ENCODE measurements at places on chromosomes 2 and 18.

- DNase-seq = no peak
These were observed 86.9 kb downstream of the ATAD2B start for GRCh38 chr2:23839919-23840578.

DNA sequence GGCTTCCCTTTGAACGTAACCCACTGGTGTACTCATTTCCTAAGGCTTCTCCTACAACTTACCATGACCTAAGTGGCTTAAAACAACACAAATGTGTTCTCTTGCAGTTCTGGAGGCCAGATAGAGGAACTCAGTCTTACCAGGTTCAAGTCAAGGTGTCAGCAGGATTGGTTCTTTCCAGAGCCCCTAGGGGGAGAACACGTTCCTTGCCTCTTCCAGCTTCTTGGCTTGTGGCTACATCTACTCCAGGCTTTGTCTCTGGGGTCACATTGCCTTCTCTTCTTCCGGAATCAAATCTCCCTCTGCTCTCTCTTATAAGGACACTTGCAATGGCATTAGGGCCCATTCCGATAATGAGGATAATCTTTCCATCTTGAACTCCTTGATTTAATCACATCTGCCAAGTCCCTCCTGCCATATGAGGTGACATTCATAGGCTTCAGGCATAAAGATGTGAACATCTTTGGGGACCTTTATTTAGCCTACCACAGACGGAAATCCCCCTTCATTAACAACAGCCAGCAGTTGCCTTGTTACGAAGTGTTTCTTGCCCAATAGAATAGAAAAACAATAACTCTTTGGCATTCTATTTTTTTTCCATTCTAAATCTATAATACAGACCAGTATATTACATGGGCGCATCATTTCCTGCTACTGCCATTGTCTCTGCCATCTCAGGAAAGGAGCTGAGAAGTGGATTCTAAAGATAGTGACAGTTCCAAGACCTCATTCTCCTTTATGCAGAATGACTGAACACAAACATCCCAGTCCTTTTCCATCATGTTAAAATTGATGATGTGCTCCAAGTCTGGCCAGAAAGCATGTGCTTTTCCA is 362.0 kb downstream of the ZNF521 start:
- DNase-seq = no peak

DNA sequence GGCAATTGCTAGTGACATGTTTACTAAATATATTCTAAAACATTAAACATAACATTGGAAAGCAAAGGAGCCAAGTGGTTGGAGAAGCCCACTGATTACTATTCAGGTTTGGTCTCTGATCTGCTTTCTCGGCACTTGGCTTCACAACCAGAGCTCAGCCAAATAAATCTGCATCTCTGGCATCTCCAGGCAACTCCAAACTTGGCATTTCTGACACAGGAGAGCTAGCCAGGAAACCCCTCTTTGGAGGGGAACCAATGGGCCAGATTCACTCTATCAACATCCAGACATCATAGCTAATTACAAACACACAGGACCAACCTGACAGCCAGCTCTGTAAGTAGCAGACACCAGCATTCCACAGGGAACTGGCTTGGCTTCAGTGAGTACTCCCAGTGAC is 150.3 kb upstream of the ETAA1 start:
- no peak for DNase-seq

DNA sequence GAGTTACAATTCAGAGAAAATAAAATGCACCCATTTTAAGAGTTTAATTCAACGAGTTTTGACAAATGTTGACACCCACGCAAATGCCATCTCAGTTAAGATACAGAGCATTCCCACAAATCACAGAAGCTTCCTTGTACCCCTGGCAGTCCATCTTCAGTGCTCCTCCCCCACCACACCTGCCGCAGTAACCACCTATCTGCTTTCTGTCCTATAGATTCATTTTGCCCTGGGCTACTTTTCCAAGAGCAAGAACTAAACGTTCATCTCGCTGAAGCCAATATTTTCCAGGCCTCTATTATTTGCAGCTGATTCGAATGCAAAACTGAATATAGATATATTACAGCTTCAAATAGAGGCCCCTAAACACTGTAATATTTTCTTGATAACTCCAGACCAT is 13.4 kb upstream of the HPCAL1 start:
- DNase-seq = no peak

- DNase-seq = no peak
These were observed 43.5 kb downstream of the CALCRL start for GRCh38 chr2:187404431-187405110.

- no peak for DNase-seq
These were observed 779 bp downstream of the MALL start for GRCh38 chr2:110114831-110115255.

GRCh38 chr18:42872838-42873237 is 242.6 kb downstream of the RIT2 start:
- DNase-seq = no peak

DNA sequence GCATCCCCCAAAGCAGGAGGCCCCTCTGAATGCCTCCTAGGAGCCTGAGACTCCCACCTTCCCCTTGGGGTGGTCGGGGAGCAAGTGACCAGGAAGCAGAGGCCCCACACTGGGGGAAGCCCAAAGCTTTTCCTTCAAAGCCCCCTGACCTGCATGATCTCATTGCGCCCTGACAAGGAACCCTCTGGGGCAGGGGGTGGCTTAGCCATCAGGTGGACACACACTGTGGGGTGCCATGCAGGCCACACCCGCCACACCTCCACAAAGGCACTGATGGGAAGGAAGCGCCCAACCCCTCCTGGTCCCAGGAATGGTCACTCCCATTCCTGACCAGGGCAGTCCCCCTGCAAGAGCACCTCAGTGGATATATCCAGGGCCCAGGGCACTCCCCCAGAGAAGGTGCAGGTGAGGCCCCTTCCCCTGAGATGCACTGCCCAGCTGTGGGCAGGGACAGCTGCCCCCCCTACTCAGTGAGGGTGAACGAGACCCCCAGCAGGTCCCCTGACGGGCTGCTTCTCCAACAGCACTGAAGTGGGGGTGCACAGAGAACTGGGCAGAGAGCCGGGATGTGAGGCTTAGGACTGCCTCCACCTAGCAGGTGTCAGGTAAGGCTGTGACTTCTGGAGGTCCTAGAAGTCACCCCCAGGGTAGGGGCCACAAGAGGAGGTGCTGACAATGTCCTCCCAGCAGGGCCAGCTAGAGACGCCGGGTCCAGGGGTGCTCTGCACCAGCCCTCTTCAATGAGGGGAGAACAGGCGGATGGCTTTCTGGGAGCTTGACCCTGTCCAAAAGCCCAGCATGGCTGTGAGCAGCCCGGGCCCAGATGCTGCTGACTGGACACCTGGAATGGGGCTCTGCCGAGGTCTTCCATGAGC is 31.5 kb downstream of the HS6ST1 start:
- DNase-seq = no peak

GRCh38 chr2:5394223-5394622 is 298.0 kb upstream of the SOX11 start:
- DNase-seq = no peak

DNA sequence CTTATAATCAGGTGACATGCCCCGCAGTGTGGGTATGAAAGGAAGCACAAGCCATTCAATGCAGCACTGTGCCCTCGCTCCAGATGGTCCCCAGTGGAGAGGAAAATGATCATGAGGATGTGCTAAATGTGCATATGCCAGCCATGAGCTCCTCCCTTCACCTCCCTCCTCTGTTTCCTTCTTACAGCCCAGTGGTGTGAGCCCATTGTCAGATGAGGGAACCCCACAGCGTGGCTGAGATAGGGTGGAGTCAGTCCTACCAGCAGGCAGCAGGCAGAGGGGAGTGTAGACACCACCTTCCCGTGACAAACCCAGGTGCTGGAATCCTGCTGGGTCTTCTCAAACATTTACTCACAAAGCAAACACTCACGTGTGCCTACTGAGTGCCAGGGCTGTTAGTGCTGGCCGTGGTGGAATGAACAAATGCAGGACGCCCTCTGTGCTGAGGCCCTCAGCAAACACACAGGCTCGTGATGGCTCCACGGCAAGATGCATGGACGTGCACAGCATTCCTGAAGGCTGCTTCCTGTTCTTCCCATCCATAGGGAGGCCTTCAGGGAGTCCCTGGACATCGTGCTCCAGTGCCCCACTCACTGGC is 181.7 kb upstream of the TPO start:
- no peak for DNase-seq

- no peak for DNase-seq
These were observed 24.2 kb upstream of the RTTN start for GRCh38 chr18:70229639-70230038.

DNA sequence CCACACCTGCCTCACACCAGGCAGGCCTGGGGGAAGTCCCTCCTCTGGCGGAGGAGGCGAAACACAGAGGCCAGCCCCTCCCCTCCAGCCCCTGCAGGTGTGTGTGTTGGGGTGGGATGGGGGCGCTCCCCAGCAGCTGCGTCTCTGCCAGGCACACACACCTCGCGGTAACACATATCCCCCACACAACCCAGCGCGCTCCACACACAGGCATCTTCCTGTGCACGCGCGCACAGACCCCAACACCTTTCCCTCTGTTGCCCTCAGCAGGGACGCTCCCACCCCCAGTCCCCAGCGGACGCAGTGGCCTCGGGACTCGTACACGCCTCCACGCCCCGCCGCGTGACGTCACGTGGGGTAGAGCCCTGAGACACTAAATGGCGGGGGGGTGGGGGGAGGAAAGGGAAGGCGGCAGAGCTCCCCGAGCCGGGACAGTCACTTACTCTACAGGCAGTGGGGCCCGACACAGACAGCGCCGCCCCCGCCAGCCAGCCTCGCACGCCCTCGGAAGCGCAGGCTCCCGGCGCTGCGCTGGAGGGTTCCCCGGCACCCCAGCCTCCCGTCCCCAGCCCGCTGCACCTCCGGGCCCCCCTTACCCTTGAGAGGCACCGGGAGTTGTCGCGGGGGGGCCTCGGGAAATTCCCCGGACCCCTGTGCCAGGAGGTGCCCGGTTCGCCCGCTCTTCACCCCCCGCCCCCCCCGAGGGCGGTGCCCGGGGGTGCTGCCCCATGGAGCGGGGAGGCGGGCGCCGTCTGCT is at the start of gene WNT10A:
Gene WNT10A, plus strand, starts transcription at position 751 of the 757 bp plus-strand sequence. CDS start 144 bp downstream, outside the sequence.
- no peak for DNase-seq

DNA sequence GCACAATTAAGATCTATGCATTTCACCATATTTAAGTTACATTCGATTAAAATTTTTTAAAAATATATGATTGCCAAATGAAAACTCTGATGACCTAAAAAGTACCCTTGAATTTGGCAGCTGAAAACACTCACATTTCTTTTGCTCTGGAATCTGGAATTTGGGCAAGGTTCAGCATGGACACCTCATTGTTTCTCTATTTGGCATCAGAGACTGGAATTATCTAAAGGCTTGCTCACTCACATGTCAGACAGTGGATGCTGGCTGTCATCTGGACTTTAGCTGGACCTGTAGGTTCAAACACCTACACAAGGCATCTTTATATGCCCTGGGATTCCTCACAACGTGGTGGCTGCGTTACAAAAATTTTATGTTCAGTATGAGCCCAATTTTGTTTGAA is 16.1 kb downstream of the MBOAT2 start:
- DNase-seq = no peak

DNA sequence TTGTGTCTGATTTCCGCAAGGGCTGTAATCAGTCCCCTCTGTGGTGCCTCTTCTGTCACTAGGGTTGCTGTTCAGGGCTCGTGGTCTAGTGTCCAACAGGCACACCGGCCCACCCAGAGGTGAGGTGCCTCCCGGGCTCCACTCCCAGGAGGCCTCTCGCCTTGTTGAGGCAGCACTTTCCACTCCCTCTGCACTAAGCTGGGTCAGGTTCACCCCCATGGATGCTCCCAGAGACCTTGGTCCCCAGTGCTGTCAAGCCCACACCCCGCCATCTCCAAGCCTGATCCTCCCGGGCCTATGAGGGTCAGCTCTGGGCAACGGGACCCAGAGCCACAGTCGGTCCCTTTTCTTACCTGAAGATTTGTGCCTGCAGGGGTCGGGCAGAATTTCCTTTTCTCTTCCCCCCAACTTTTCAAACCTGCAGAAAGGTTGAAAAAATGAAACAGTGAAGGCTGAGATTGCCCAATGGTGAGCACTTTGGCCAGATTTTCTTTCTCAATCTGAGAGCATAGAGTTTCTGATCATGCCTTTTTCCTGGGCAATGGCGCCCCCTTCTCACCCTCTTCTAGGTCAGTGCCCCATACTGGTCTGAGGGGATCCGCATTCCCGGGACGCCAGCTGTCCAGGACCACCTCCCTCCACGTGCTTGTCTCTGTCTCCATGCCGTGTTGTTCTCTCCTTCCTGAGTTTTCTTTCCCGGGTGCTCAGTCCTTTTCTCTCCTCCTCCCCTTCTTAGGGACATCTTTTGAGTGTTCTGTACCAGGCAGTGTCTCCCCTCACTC is 148.0 kb downstream of the ASB1 start:
- DNase-seq = no peak

DNA sequence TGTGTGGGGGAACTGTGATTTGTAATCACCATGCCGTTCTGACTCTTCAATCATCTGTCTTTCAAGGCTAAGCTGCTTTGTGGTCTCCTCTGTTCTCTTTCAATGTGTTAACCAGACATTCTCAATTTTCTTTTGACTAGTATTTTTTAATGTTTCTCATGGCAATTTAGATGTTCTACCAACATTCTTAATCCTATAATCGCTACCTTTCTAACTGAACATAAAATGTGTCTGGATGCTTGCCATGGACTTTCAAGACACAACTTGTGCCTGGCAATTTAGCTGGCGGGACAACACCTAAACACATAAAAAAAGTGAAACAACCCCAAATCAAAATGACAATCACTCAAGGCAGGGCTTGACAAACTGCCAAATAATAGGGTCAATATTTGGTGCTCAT is 135.0 kb upstream of the ACKR3 start:
- DNase-seq = no peak

DNA sequence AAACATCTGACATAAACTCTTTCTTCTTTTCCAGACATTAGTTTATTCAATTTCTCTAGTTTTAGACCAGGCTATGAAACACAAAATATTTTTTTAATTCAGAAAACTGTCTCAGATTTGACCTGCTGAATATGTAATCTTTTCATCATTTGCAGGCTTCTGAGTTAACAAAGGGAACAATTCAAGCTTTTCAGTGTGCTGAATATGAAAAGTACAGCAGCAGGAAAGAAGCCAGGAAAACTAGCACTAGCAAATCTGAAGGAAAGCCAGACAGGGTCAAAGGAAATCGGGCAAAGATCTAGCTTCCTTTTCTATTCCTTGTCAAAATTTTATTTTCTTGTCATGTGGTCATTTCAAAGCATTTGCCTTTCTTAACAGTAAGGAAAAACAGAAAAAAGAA is 35.3 kb downstream of the ACVR1C start:
- no peak for DNase-seq

GRCh38 chr18:41155910-41156851 is 798.9 kb upstream of the PIK3C3 start:
- no peak for DNase-seq

DNA sequence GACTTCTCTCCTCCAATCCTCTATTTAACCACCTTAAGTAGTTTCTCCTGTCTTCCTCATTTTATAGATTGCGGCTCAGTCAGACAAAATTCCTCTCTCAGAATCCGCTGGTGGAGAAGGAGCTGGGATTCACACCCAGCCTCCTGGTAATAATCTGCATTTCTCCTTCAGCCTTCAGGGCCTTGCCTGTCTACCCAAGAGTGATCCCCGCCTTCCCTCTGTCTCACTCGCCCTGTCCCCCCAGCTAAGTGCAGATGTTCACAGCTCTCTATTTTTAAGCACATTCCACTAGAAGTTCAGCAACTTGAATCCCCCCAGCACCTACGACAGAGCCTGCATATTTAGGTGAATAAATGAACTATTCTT is 212.5 kb upstream of the HAAO start:
- no peak for DNase-seq

GRCh38 chr2:189312211-189312610 is 129.1 kb upstream of the WDR75 start:
- no peak for DNase-seq

GRCh38 chr2:49837561-49838293 is 683.4 kb upstream of the FSHR start:
- DNase-seq = no peak

All from HEK293T (cell line).